ENCODE measurements at places on chromosomes 3 and 15. TPM values are rescaled to one million over a fixed set of nuclear protein-coding genes. Genes with fewer than 3 reads are reported as not detected.

Gene ST8SIA2
- not detected for total RNA-seq

Gene KLHL6
- under 0.01 TPM for total RNA-seq

Gene PTH1R
- total RNA-seq = not detected

- no peak for DNase-seq
Measured at GRCh38 chr3:116716490-116716889, 6.9 kb downstream of the TUSC7 start.

DNA sequence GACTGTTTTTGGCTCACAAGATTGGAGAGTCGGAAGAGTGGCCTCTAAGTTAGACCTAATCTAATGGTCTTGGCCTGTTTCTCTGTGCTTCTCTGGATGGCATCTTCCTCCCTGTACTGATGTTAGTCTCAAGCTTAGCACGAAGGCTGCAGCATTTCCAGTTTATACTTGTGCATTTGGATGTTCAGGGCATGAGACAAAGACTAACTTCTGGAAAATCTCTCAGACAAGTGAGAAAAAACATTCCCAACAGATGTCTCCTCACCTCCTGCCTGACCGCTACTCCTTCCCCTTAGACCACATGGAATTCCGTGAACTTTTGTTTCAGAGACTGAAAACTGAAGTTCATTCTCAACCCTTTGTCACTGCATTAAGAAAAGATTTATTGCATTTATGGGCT lies 410.8 kb upstream of the MCTP2 start:
- no peak for DNase-seq

GRCh38 chr3:121654493-121655385 lies 6.0 kb downstream of the HCLS1 start:
- DNase-seq = no peak

GRCh38 chr3:104359546-104359945 lies 1007.2 kb upstream of the ALCAM start:
- peak; percentile 11 for DNase-seq
